ENCODE measurements at places on chromosomes 16 and 17. TPM values are rescaled to one million over a fixed set of nuclear protein-coding genes. Genes with fewer than 3 reads are reported as not detected.

- H3K4me1 ChIP-seq: no peaks in the 10 kb centered on the region
- H3K4me3 ChIP-seq: no peak overlapping the region
Measured at GRCh38 chr17:31798205-31798724, 60.8 kb downstream of the COPRS start.

- H3K36me3 ChIP-seq: no peaks in the 10 kb centered on the region
- no peak for DNase-seq
- H3K4me3 ChIP-seq: no peak overlapping the region
- H3K4me1 ChIP-seq: no peaks in the 10 kb centered on the region
- no peak overlapping the region for H3K27ac ChIP-seq
- H3K27me3 ChIP-seq: no peaks in the 10 kb centered on the region
Measured at GRCh38 chr16:80287674-80288073, 253.1 kb upstream of the DYNLRB2 start.

DNA sequence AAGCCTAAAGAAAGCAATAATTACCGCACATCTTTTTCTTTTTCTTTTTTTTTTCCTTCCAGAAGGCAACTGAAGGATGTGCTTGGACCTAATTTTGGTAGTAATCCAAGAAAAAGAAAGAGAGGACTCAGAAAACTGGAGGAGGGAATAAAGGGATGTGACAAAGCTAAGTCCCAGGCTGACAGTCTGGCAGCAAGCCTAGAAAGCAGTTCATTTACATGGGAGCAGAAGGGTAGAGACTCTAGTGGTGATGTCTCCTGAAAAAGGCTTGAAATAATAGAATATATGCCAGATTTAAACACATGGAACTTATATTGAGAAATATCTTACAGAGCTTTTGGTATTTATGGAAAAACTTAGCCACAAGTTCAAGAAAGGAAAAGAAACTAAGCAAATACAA, 101.0 kb upstream of the SHISA6 start:
- no peak for DNase-seq
- H3K36me3 ChIP-seq: no peaks in the 10 kb centered on the region
- H3K4me3 ChIP-seq: no peak overlapping the region
- no peaks in the 10 kb centered on the region for H3K27me3 ChIP-seq
- H3K4me1 ChIP-seq: no peaks in the 10 kb centered on the region

- H3K36me3 ChIP-seq: peaks cover 4% of the 10 kb centered on the region
- no peaks in the 10 kb centered on the region for H3K27me3 ChIP-seq
- peaks cover 35% of the 10 kb centered on the region for H3K4me1 ChIP-seq
- DNase-seq: no peak
- H3K27ac ChIP-seq: peak overlapping the region; percentile 85
- H3K4me3 ChIP-seq: peak overlapping the region; percentile 64
Measured at GRCh38 chr16:66750279-66751052, 943 bp downstream of the DYNC1LI2 start.

DNA sequence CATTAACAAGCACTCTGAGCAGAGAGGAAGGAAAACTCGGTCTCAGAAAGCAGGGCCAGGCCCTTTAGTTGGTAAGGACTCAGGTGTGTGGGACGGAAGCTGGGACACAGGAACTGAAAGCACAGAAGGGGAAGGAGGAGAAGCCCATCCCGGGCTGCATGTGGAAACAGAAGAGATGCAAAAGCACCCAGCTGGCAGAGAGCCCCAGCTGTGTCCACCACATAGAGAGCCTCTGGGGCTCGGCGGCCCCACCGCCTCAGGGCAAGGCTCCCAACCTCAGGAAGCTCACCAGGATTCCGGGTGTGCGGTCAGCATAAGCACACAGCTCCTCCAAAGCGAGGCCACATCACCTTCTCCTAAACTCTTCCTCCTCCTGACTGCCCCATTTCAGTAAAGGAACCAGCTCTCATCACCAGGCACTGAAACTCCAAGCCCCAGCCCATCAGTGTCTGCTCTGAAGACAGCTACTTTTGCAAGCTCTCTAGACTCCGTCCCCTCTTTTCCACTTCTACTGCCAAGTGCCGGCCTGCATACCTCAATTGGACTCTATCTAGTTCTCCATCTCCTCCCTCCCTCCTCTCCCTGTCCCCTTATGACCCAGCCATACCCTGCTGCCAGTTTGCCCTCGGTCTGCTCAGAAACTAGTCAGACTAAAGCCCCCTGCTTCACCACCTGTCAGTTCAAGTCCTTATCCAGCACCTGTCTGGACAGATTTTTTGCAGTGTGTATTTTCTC, 6.0 kb downstream of the ST3GAL2 start:
- DNase-seq: no peak
- H3K36me3 ChIP-seq: peaks cover 4% of the 10 kb centered on the region
- H3K27me3 ChIP-seq: no peaks in the 10 kb centered on the region
- no peak overlapping the region for H3K27ac ChIP-seq
- no peak overlapping the region for H3K4me3 ChIP-seq

DNA sequence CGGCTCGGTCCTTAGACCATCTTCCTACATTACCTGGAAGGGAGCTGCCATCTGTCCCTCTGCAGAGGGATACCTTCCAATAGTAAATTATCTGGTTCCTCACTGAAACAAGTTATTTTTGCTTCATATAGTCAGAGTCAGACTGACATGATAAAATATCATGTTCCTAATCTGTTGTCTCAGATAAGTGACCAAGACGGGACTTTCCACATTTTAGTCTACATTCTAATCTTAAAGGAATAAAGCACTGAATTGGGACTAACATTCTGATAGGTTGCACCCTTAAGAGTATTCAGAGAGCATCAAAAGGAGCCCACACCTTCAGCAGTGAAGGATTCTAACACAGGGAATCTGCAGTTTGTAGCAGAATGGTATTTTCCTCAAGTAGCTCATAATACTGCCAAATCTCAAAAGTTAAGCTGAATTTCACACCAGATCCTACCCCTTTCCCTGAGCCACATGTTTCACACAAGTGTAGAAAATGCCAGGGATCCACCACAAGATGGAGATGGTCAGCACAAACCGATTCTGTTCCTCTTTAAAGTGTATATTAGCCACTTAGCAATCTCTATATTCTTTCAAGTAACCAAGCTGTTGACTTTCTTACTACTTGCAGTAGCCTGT, 13.4 kb downstream of the GINS2 start:
- DNase-seq: no peak
- no peak overlapping the region for H3K4me3 ChIP-seq
- peaks cover 37% of the 10 kb centered on the region for H3K36me3 ChIP-seq
- H3K27me3 ChIP-seq: no peaks in the 10 kb centered on the region

DNA sequence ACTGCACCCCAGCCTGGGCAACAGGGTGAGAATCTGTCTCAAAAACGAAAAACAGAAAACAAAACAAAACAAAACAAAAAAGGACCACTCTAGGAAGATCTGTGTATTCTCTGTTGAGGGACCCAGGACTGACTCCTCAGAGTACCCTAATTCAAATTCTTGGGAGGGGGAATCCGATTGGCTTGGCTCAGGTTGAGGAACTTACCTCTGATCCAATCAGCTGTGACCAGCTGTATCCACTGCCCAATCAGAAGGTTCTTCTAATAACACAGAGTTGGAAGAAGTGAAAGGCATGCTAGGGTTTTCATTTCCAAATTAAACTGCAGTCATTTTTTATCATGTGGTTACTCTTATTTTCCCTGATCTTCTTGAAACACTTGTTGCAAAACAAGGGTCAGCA, 105.9 kb upstream of the CACNG3 start:
- peaks cover 16% of the 10 kb centered on the region for H3K36me3 ChIP-seq
- H3K27ac ChIP-seq: no peak overlapping the region
- H3K4me3 ChIP-seq: no peak overlapping the region
- no peak for DNase-seq
- peaks cover 36% of the 10 kb centered on the region for H3K4me1 ChIP-seq

GRCh38 chr16:66890799-66891198, 10.5 kb downstream of the PDP2 start:
- H3K27ac ChIP-seq: no peak overlapping the region
- H3K4me3 ChIP-seq: no peak overlapping the region
- DNase-seq: no peak

GRCh38 chr16:2243031-2243528, 6.8 kb downstream of the DNASE1L2 start:
- DNase-seq: no peak
- no peaks in the 10 kb centered on the region for H3K4me1 ChIP-seq

DNA sequence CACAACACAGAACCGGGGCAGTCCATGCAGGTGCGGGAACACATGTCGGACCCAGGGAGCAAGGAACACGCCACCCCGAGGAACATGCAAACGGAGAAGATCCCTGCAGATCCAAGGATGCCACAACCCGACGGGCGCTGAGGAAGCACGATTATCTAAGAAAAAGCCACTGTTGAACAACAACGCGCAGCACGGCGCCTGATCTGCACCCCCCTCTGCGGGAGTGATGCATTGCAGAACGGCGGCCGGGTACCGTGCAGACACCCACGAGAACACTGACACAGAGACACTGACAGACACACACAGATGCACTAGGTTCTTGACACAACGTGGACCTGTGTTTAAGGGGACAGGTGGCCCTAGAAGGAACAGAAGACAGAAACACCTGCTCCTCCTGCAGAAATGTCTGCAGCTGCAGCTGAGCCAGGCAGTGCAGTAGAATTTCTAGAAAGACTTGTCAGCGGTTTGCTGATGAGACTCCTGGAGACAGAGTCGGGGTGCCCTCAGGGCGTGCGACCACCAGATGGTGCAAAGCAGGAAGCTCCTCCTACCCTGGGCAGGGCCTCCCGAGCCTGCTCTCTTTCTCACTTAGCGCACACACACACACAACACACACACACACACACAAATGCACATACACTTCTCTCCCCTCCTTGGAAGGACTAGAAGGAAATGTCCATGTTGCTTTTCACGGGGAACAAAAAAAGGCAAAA, 7.5 kb downstream of the NPTX1 start:
- no peaks in the 10 kb centered on the region for H3K4me1 ChIP-seq
- peaks cover 13% of the 10 kb centered on the region for H3K27me3 ChIP-seq
- no peak for DNase-seq
- H3K4me3 ChIP-seq: no peak overlapping the region
- H3K27ac ChIP-seq: no peak overlapping the region

DNA sequence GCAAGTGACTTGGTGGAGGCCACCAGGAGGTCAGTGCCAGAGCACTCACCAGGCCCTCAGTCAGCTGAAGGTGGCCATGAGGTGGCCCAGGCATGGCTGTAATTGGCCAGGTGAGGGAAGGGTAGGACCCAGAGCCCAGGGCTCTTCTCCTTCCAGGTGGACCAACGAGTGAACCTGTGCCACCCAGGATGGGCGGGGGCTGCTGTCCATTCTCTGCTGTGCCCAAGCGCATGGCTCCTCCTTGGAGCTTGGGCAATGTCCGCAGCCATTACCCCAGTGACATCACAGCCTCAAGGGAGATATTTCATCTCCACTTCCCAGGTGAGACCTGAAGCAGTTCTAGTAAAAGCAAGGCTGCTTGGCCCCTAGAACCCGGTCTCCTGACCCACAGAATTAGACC, 303.0 kb upstream of the FOXF1 start:
- H3K36me3 ChIP-seq: no peaks in the 10 kb centered on the region
- no peak overlapping the region for H3K4me3 ChIP-seq
- no peak for DNase-seq
- no peak overlapping the region for H3K27ac ChIP-seq

DNA sequence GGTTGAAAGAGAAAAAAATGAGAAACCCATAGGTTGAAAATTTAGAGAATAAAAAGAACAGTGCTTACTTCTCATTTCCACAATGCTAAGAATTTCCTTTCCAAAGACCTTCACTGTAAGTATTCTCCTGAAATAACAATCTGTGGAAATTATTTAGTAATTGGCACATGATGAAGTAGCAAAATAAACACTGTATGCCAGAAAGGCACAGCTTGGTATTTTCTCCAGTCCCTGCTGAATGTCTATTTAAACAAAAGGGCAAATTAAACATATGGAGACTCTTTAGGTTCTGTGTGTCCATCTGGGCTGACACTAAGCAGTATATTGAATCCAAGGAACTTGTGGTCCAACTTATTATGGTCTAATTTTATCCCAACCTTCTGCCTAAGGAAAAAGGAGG, 46.1 kb downstream of the CHCT1 start:
- no peak for DNase-seq
- peaks cover 24% of the 10 kb centered on the region for H3K36me3 ChIP-seq
- H3K4me1 ChIP-seq: no peaks in the 10 kb centered on the region

DNA sequence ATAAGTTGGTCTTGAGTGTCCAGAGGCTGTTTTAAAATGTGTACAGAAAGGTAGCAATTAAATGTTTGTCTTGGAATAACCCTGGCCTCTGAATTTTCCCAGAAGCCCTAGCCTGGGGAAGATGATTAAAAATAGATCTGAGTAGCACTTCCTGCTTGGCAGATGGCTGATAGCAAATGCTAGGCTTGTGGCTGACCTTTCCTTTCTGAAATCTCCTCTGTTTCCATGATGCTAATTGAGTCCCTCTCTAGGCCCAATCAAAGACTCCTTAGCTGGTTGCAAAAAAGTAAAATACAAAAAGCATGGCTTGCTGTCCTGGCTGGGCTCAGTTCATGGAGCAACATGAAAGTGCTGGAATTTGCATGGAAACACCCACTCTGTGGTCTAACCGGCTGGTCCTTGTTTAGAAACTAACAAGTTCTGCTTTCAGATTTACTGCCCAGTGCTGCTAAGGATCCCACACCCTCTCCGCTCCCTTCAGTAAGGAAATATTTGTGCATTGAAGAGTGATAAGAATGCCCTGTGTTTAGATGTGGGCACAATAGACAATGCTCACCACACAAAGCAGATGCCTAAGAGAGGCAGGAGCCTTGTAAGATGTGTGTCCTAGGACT, 40.8 kb downstream of the YPEL2 start:
- H3K27me3 ChIP-seq: no peaks in the 10 kb centered on the region
- DNase-seq: no peak

DNA sequence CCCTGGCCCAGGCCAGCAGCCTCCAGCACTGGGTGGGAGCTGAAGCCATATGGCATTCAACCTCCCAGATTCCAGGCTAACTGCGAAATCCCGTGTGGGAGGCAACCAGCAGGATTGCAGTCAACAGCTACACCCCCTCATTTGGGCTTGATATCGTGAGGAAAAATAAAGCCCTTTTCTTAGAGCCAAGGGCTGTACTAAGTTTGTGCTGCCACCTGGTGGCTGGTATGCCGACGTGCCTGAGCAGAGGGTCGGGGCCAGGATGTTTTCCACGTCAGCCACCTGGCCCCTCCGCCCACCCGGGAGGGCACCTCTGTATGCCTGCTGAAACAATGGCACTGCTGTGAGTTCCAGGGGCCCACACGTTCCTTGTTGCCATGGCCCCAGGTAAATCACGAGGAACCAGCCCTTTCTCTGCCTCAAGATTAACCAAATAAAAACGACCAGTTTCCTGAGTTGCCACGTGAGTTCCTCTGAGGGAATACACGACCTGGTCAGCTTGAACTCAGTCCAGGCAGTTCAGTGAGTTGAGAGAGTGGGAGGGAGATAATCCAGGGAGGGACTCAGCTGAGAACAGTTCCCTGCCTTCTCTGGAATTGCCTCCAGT, 9.0 kb downstream of the TMEM98 start:
- H3K27ac ChIP-seq: no peak overlapping the region
- peak; percentile 53 for DNase-seq
- no peaks in the 10 kb centered on the region for H3K36me3 ChIP-seq
- H3K27me3 ChIP-seq: no peaks in the 10 kb centered on the region
- H3K4me3 ChIP-seq: no peak overlapping the region

- no peak overlapping the region for H3K27ac ChIP-seq
- no peaks in the 10 kb centered on the region for H3K36me3 ChIP-seq
- no peak for DNase-seq
- no peak overlapping the region for H3K4me3 ChIP-seq
- H3K4me1 ChIP-seq: no peaks in the 10 kb centered on the region
Measured at GRCh38 chr16:81838794-81839193, 59.7 kb downstream of the PLCG2 start.

Gene KRT32
- not detected for total RNA-seq

Gene CD300LB
- total RNA-seq: 0.19 TPM

Gene MT1E
- total RNA-seq: not detected

Gene SOST
- not detected for total RNA-seq
